ENCODE measurements at places on chromosomes 13 and 19. TPM values are rescaled to one million over a fixed set of nuclear protein-coding genes. Genes with fewer than 3 reads are reported as not detected.

The CYP2B6 gene
- not detected for total RNA-seq

The HRC gene
- 0.47 TPM for total RNA-seq

The HS6ST3 gene
- total RNA-seq, result 8.4 TPM

The FSD1 gene
- total RNA-seq, result 28.4 TPM

The SGCG gene
- 0.16 TPM for total RNA-seq

The KASH5 gene
- total RNA-seq, result not detected

The ARRDC5 gene
- not detected for total RNA-seq

The CEACAM21 gene
- total RNA-seq, result 1.6 TPM

The ZSCAN4 gene
- total RNA-seq, result not detected

The CYP2A7 gene
- 0.78 TPM for total RNA-seq

The IL11 gene
- total RNA-seq, result 0.16 TPM

The IZUMO4 gene
- 2.2 TPM for total RNA-seq

All from occipital lobe (tissue), 3 donors.